ENCODE measurements at places on chromosomes 12 and 14. TPM values are rescaled to one million over a fixed set of nuclear protein-coding genes. Genes with fewer than 3 reads are reported as not detected.

The KRT5 gene
- total RNA-seq = 0.91 TPM

The AJUBA gene
- 53.6 TPM for total RNA-seq

The GYS2 gene
- not detected for total RNA-seq

The C12orf50 gene
- total RNA-seq = not detected

The OR2AP1 gene
- total RNA-seq = not detected

The TEX22 gene
- 0.15 TPM for total RNA-seq

The B3GNT4 gene
- total RNA-seq = under 0.01 TPM

The KITLG gene
- total RNA-seq = 44.2 TPM

The C14orf180 gene
- total RNA-seq = not detected

The OR4L1 gene
- total RNA-seq = not detected

The KDM2B gene
- total RNA-seq = 20.4 TPM

The TSHR gene
- not detected for total RNA-seq

The SIX6 gene
- total RNA-seq = not detected

The HCAR1 gene
- total RNA-seq = not detected

The ACACB gene
- total RNA-seq = 0.32 TPM

The DIO2 gene
- total RNA-seq = not detected

The SERPINA6 gene
- not detected for total RNA-seq

The TAS2R30 gene
- 4.9 TPM for total RNA-seq

The SDR9C7 gene
- not detected for total RNA-seq

The SLC10A1 gene
- total RNA-seq = not detected

The BCL7A gene
- 5.5 TPM for total RNA-seq

The HECTD4 gene
- total RNA-seq = 17.8 TPM

The KCNC2 gene
- total RNA-seq = not detected

The LRRC10 gene
- total RNA-seq = not detected

The KLRK1 gene
- not detected for total RNA-seq

The KRT1 gene
- total RNA-seq = not detected

The DHRS2 gene
- total RNA-seq = not detected

The CPSF6 gene
- total RNA-seq = 22.0 TPM

The CMTM5 gene
- not detected for total RNA-seq

The KCNA1 gene
- total RNA-seq = not detected

The NOVA1 gene
- 2.0 TPM for total RNA-seq

The ART4 gene
- total RNA-seq = 29.5 TPM

The PZP gene
- 0.97 TPM for total RNA-seq

The PIANP gene
- total RNA-seq = not detected

The KLHL33 gene
- not detected for total RNA-seq

The NANOG gene
- not detected for total RNA-seq

The TMEM253 gene
- total RNA-seq = not detected

The RASSF8 gene
- total RNA-seq = 85.7 TPM

The LRTM2 gene
- total RNA-seq = not detected

The STON2 gene
- 0.32 TPM for total RNA-seq

The SVOP gene
- not detected for total RNA-seq

The POTEM gene
- total RNA-seq = not detected

The KERA gene
- total RNA-seq = not detected

The CLEC4C gene
- not detected for total RNA-seq

The GLIPR1 gene
- total RNA-seq = 36.9 TPM

The OASL gene
- total RNA-seq = 27.4 TPM

The SERPINA10 gene
- total RNA-seq = not detected

The GATC gene
- 24.5 TPM for total RNA-seq

The RFLNA gene
- 14.6 TPM for total RNA-seq

The SMIM41 gene
- not detected for total RNA-seq

The CCDC197 gene
- total RNA-seq = not detected

The RND1 gene
- 2.1 TPM for total RNA-seq

The AQP6 gene
- under 0.01 TPM for total RNA-seq

The DEPDC4 gene
- total RNA-seq = 0.32 TPM

The CCDC184 gene
- under 0.01 TPM for total RNA-seq

The HOXC10 gene
- not detected for total RNA-seq

The PRB2 gene
- not detected for total RNA-seq

The RIMKLB gene
- total RNA-seq = 87.8 TPM
